ENCODE measurements at places on chromosomes 2 and 18.
A peak's percentile ranks its signal among the peaks of the same experiment; 100 is the strongest.

DNA sequence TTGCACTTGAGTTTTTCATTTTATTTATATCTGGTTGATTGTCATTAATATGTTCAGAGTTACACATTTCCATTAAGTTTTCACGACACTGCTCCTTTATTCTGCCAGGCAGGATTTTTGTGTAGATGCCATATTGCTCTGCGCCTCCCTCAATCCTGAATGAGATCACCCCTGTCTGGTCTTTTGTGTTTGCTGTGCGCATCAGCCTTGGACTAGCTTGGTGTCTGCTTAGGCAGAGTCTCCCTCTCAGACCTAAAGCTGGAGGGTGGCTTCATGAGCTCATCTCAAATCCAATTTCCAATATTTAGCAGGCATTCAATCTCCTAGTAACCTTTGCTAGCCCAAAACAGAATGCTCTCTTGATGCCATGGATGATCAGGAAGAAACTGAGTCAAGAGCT lies 137.4 kb downstream of the SMAD7 start:
- no peak for DNase-seq

- no peak for DNase-seq
Observed at GRCh38 chr18:62486290-62486964, 36.4 kb upstream of the ZCCHC2 start.

GRCh38 chr18:42106784-42107183 lies 151.8 kb downstream of the PIK3C3 start:
- no peak for DNase-seq

- DNase-seq: no peak
Observed at GRCh38 chr2:172246649-172247048, 143.9 kb upstream of the DLX2 start.

DNA sequence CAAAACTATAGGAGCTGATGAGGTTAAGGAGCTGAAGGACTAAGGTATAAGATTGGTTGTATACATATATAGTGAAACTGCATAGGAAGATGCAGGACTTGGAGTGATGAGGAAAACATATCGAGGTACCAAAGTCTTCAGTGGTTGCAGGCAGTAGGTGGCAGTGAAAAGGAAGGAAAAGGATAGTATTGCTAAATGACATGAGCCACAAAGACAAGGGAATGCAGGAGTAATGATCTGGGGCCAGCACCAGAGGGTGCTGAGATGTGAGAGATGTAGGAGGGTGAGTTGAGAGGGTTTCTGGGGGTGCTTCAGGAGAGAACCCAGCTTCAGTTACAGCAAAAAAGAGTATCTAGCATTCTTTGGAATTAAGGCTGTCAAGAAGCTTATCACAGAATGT lies 172.2 kb upstream of the MYO3B start:
- no peak for DNase-seq

- DNase-seq: no peak
Observed at GRCh38 chr18:62828852-62829251, 113.5 kb downstream of the PHLPP1 start.

- DNase-seq: no peak
Observed at GRCh38 chr18:49487711-49488310, 777 bp upstream of the C18orf32 start.

- DNase-seq: no peak
Observed at GRCh38 chr2:49259926-49260325, 105.6 kb upstream of the FSHR start.

DNA sequence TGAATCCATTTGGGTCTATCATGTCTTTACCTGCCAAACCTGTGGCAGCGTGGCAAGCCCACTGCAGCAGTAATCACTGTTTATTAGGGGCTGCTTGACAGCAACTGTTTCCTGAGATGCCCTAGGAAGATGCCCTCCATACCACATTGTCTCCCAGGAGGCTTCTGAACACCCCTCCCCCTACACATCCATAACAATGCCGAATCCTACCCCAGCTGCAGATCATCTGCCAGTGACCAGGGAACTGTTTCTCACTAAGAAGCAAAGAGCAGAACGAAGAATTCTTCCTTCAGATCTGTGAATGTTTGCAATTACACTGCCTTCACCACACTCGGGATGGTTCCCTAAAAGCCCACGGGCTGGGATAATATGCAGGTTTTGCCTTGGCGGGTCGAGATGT lies 127.8 kb downstream of the VIT start:
- no peak for DNase-seq

- no peak for DNase-seq
Observed at GRCh38 chr18:28382215-28382879, 205.4 kb upstream of the CDH2 start.

DNA sequence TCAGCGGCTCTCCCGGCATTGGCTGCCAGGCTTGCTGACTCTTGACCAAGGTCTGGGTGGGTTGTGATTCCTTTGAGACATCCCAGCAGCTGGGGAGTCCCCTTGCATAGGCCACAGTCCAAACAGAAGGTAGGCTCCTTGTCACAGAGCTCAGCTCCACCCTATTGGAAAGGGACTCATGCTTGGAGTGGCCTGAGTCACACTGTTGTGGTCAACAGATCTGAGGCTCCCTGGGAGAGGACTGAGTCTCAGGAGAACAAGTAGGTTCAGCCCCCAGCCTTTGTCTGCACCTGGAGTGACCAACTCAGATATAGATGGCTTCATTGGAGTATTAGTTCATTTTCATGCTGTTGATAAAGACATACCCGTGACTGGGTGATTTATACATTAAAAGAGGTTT lies 32.1 kb upstream of the SH3BP4 start:
- no peak for DNase-seq

DNA sequence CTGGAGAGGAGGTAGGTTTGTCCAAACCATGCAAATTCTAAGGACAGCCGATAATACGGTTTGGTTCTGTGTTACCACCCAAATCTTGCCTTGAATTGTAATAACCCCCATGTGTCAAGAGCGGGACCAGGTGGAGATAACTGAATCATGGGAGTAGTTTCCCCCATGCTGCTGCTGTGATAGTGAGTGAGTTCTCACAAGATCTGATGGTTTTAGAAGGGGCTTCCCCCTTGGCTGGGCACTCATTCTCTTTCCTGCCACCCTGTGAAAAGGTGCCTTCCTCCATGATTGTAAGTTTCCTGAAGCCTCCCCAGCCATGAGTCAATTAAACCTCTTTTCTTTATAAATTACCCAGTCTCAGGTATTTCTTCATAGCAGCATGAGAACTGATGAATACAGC lies 295.2 kb downstream of the NBAS start:
- no peak for DNase-seq

DNA sequence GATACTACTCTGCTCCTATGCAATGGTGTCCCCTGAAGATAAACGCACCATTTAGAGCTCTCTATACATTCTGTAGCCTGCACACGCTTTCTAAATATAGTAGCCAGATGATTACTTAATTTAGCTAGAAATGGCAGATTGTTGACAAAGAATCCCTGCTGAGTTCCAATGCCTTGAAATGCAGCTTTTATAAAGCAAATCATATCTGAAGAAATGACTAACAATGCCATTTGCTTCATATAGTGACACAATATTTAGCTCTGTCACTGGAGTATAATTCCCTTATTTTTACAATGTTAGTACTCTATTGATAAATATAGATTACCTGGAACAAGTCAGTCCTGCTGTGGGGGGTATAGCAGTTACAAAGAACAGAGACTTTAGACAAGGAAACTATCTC lies 166.2 kb downstream of the CDCA7 start:
- no peak for DNase-seq

- DNase-seq: no peak
Observed at GRCh38 chr18:68445668-68446426, 269.1 kb downstream of the TMX3 start.

GRCh38 chr2:219645631-219646527 lies 18.4 kb downstream of the SLC4A3 start:
- no peak for DNase-seq

- no peak for DNase-seq
Observed at GRCh38 chr2:226699321-226699720, 100.3 kb downstream of the IRS1 start.

DNA sequence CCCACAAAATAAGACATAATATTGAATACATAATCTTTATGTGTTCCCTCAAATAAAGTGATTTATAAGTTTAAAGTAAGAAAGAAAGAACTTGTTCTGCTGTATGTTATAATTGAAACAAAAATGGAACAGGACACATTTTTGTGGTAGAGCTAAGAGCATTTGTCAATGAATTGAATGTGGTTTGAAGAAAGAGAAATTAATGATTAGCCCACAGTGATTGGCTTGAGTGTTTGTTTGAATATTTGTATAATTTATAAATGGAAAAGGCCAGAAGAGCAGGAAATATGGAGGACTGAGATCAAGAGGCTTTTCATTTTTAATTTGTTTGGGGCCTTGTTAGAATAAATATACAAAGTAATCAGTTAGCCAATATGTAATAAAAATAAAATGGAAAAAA lies 395.1 kb upstream of the CDH19 start:
- no peak for DNase-seq

- DNase-seq: no peak
Observed at GRCh38 chr2:189540551-189540950, 40.0 kb downstream of the SLC40A1 start.

DNA sequence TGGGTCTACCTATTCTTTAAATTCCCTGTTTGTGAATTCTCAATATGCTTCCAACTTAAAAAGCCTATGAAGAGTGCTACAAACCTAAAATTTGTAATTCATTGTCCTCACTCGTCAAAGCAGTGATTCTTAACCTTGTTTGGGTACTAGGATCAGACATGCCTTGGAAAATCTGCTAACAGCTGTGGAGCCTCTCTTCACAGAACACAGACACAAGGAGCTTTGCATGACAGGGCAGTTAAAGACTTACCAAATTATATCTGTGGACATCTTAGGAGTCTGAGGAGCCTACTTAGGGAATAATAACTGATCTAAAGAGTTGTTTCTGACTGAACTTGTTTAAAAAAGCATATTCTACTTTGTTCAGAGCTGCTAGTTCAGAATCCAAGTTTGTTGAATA lies 38.1 kb downstream of the TMEM87B start:
- DNase-seq: no peak

DNA sequence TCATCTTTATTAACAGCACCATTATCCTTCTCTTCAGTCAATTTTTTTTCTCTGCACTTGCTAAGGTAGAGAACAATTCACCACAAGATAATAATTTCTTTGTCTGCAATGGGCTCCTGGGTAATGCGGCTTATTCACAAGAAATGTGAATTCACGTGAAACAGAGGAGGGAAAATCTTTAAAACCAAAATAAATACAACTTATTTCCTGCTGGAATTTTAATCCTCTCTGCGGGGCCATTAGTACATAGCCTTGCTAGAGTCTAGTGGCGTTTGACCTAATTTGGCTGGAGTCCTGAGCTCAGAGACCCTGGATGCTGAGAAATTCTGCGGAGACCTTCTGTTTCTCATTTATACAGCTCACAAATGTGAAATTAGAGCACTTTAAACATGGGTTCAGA lies 319.3 kb upstream of the MMADHC start:
- DNase-seq: no peak

DNA sequence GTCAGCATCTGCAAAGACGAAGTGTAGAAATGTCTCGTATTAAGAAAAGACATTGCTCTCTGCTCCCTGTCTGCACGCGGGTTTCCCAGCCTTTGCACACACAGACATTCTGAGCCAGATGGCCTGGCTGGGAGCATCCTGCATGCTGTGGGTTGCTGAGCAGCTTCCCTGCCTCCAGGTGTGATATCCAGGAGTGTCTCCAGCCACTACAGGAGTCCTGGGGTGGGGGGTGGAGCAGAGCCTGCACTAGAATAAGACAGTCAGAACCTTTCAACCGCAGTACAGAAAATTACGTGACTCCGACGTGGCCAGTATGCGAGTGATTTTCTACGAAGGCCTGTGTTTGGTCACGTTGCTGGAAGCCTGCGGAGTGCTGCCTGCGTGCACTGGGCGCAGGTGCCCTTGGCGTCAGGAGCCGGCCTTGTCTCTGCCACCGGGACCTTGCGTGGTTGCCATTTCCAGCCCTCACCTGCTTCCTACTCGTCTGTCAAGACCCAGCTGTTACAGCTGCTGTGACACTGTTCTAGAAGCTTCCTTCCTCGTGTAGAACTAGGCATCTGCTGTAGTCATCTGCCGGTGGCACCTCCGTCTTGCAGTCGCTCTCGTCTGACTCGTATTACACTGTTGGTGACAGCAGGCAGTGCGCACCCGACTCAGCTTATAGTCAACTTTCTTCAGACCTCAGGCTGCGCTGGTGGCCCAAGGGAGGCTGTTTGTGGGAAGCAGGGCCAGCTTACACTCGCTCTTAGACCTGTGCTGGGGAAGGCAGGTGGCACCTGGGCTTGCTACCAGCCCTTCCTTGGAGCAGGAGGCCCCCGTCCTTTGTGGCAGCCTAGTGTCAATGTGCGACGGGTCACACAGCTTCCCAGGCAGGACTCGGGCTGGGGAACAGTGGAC lies 11.2 kb downstream of the CTDP1 start:
- DNase-seq: peak; percentile 29

DNA sequence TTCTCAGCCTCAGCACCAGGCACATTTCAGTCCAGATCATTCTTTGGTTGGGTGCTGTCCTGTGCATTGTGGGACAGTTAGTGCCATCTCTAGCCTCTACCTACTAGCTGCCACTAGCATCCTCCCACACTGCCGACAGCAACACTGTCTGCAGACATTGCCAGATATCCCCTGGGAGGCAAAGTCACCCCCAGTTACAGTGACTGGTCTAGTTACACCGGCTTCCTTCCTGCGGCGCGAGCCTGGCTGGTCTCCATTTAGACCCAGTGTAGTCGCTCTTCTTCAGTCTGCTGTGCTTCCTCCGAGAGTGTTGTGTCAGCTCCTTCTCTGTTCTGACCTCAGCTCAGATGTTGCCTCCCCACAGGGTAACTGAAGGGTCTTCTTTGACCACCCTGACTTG lies 283.1 kb downstream of the PHLPP1 start:
- DNase-seq: no peak

DNA sequence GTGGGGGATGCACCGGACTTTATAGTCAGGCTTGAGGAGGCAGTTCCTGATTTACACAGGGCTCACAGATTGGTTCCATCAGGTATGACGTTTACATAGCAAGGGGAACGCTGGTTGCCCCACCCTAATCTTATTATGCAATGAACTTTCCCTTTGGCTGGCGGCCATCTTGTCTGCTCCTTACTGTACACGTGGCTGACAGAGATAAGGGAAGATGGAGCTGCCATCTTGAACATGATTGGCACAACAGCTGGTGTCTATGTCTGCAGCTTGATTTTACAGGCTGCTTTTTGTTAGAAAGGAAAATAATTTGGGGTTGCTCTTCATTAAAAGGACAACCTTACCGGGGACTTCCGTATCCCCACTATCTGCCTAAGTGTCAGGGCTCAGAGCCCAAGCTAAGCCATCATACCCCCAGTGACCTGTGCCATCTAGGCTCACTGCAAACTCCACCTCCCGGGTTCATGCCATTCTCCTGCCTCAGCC lies 33.5 kb upstream of the ATG16L1 start:
- DNase-seq: no peak

DNA sequence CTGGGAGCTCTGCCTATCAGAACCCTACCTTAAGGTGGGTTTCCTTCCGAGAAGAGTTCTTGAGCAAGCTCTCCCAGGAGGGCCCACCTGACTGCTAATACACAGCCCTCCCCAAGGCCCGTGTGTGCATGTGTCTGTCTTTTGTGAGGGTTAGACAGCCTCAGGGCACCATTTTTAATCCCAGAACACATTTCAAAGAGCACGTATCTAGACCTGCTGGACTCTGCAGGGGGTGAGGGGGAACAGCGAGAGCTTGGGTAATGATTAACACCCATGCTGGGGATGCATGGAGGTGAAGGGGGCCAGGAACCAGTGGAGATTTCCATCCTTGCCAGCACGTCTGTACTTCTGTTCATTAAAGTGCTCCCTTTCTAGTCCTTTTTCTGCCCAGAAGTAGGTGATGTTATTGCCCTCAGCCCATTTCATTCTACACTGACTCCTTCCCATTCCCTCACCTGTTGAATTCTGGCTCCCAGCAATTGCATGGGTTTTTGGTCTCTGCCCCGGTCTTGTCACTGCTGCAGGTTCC lies 6.5 kb downstream of the TMEM37 start:
- DNase-seq: no peak

GRCh38 chr18:44536619-44537018 lies 144.1 kb upstream of the SETBP1 start:
- DNase-seq: no peak

Measured in CD4-positive, alpha-beta T cell (primary cell).